Spinal cord (tissue), 10 donors: ENCODE measurements at places on chromosomes 1 and 21. TPM values are rescaled to one million over a fixed set of nuclear protein-coding genes. Genes with fewer than 3 reads are reported as not detected.

DNA sequence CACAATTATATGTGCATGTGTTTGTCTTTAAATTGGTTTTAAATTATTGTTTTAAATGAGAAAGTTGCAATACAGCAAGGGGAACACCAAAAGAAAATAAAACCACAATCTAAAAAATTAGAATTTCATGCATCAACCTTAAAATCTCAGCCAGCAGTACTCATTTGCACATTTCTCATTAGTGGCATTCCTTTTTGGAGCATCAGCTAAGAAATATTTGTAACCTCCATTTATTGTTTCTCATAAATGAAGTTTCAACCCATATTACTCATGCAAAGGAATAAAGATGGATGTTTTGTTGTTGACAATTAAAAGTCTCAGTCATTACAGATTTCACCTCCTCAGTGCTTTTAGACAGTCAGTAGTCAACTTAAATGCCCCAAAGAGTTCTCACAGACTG is 160.1 kb downstream of the TBX15 start:
- no peak for DNase-seq

- no peak for DNase-seq
Observed at GRCh38 chr1:210726621-210727020, 397.9 kb downstream of the HHAT start.

DNA sequence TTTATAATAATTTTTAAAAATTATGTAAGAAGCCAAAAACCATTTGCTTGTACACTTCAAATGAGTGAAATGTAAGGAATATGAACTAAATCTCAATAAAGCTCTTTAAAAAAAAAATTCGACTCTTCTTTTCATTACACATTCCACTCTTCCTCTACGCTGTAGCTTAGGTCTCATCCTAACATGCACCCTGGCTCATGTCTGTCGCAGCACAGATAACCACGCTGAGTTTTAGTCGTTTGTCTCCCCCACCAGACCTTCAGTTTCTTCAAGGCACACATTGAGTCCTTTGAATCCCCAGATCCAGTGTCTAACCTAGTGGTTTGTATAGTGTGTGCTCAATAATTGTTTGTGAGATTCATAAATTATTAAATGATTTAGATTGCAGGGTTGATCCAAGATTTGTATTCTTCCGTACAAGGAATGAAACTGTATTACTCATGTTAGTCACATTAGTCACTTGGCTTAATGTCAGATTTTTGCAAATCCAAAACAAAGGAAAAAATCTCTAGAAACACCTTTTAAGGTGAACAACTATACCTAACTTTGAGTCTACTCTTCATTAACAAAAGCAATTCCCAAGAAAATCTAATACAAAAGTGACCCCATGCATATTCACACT is 57.3 kb downstream of the SLC25A24 start:
- no peak for DNase-seq

DNA sequence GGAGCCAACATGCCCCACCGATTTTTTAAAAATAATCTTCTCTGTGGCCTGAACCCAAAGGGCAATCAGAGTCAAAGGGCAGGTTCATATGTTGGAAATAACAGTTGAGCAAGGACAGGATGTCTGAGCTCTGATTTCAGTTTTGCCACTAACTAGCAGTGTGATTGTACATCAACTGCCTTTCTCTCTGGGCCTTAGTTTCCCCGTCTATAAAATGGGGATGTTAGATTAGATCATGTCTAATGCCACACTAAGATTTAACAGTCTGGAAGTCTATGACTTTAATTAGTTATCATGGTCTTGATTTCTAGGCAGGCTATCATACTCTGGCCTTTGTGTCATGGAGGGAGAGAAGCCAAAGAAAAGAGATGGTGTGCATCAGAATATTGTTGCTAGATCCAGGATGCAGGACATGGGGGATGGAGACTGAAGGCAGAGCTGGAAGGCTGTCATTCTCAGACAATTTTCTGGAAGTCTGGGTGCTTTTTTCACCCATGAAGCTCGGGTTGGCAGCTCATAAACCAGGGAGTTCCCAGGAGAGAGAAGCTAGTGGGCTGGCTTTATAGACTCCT is 28.4 kb downstream of the IER5 start:
- no peak for DNase-seq

GRCh38 chr21:40291560-40291959 is 424.3 kb downstream of the PCP4 start:
- DNase-seq = no peak

GRCh38 chr1:27339213-27339612 is 2.6 kb upstream of the SYTL1 start:
- no peak for DNase-seq

- DNase-seq = no peak
Observed at GRCh38 chr1:87113313-87113712, 198.9 kb downstream of the HS2ST1 start.

- no peak for DNase-seq
Observed at GRCh38 chr1:82903626-82904025, 1095.3 kb downstream of the TTLL7 start.

DNA sequence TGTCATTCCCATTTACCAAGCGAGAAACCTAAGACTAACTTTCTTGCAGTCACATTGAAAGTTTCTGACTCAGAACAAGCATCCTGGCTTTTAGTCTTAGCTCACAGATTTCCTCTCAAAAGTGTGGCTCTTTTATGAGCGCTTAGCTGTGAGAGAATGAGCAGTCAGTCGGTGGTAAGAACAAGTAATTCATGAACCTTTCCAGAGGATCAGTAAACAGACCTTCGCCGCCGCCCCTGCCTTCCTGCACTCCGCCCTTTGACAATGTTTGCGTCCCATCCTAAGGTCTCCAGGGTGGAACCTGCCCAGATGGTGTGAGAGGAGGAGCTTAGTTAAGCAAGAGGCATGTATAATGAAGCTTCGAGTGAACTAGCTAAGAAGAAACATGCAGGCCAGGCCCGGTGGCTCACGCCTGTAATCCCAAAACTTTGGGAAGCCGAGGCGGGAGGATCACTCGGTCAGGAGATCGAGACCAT is 142.4 kb downstream of the GLUL start:
- DNase-seq = no peak

- DNase-seq = no peak
Observed at GRCh38 chr1:209609041-209609790, 25.7 kb downstream of the CAMK1G start.

DNA sequence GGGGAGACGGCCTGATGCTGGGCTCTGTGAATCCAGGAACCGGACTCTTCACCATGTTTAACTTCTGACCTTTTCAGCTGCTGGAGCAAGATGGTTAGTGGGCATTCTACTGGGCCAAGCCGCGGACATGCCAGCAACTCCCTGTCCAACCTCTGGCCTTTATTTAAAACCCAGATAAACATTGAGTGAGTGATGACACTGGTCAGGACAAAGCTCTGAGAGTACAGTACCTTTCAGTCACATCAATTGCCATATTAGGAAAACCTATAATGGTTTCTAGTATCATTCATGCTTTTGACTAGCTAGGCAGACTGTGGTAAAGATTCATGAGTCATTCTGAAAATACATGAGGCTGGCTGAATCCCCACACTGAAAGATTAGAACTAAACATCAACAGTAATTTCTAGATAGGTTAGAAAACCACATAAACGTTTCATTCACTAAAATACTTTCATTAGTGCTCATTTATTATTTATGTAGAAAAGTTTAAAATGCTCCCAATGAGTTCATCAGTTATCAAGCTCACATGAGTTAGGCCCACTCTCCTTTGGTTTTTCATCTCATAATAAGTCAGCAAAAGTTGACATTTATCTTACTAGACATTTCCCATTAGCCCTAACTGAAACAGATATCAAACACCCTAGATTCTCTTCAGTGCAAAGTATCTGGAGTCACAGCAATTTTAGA is 7.1 kb upstream of the ACTA1 start:
- no peak for DNase-seq

GRCh38 chr1:113197719-113198330 is 124.8 kb downstream of the LRIG2 start:
- no peak for DNase-seq

GRCh38 chr1:97571760-97572159 is 349.1 kb downstream of the DPYD start:
- DNase-seq = no peak

DNA sequence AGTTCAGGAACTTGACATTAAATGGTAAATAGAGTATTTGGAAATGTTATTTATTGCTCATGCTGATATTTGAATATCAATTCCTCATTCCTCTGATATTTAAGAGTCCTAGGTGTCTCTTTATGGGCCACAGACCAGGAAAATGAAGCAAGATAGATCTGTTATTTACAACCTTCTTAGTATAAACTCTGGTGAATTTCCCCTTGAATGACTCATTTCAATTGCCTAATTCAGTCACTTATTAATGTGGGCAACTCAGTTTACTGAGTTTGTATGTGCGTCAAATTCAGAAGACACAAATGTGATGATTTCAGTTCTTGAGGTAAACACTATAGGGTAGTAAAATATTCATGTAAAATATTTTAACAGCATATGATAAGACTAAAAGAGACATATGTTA is 1404.4 kb upstream of the PRMT6 start:
- DNase-seq = no peak

GRHL3 gene
- total RNA-seq = 0.69 TPM

PLA2G5 gene
- total RNA-seq = 2.1 TPM

POU3F1 gene
- total RNA-seq = 2.3 TPM

HTR6 gene
- 0.89 TPM for total RNA-seq

CLDN19 gene
- total RNA-seq = 20.6 TPM

CCDC30 gene
- total RNA-seq = 19.1 TPM

CXADR gene
- total RNA-seq = 89.1 TPM
